ENCODE measurements at places on chromosomes 6 and 20.

GRCh38 chr6:169723991-169724493, 258 bp downstream of the PHF10 start:
- DNase-seq = peak; percentile 53

- DNase-seq = no peak
Measured at GRCh38 chr6:136252441-136252840, 2.3 kb upstream of the MTFR2 start.

DNA sequence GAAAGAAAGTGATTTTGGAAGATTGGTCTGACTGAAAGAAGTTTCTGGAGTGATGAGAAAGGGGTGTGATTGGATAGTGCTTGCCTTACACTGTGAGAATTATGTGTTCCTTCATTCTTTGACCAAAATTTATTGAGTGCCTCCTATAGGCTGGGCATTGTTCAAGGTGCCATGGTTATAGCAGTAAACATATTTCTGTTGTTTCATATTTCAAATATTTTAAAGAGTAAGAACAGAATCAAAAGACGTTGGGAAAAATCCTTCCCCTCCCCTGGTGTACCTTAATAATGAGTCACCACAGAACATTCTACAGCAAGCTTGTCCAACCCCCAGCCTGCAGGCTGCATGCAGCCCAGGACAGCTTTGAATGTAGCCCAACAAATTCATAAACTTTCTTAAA, 78.6 kb downstream of the GCLC start:
- DNase-seq = no peak

GRCh38 chr6:90488816-90489215, 98.1 kb downstream of the MAP3K7 start:
- no peak for DNase-seq

DNA sequence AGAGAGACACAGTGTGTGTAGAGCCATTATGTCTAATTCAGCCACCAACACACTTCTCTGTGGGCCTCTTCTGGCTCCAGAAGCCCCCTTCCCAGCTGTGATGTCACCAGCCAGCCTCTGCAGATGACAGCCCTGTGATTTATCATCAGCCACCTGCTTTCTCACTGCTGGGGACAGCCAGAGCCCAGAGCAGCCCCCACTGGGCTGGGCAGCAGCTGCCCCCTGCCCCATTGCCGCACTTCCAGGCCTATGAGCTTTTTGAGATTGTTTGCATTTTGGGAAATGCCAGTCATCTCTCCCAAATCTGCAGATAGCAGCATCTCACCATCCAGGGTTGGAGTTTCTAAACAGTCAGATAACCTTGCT, 21.9 kb upstream of the STX16 start:
- no peak for DNase-seq

DNA sequence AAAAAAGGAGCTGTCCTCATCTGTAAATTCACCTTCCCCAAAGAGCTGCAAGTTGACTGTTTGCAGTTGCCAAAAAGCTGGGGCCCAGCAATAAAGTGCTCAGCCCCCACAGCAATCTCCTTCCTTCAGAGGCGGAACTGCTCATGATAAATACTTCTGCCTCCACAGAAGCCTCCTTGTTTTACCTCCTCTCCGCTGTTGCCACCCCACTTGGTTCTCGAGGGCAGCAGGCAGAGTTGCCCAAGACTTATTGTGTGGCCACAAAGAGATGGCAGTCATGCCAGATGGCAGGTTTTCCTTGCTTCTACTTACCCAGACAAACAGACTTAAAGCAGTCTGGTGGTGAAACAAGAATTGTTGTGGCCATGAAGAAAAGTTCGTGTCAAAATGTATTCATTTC, 66.3 kb downstream of the SLX4IP start:
- no peak for DNase-seq

- DNase-seq = no peak
Measured at GRCh38 chr6:161543684-161544309, 269.9 kb upstream of the AGPAT4 start.

DNA sequence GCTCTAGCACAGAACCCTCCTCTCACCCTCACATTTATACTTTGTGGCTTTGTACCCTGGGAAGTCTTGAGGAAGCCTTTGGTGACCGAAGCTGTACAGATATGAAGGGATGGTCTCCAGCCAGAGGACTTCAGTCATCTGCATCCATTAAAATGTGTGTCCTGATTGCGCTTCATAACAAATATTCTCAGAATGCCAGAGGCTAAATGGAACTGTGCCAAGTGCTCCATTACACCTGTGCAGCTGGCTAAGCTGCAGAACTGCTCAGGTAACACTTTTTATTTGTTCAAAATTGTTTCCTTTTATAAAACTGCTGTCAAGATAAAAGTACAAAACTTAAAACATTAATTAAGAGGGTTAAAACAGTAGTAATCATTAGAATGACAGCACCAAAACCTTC, 22.3 kb downstream of the TPBG start:
- DNase-seq = peak; percentile 76

- DNase-seq = no peak
Measured at GRCh38 chr6:40353197-40353966, 233.8 kb downstream of the LRFN2 start.

DNA sequence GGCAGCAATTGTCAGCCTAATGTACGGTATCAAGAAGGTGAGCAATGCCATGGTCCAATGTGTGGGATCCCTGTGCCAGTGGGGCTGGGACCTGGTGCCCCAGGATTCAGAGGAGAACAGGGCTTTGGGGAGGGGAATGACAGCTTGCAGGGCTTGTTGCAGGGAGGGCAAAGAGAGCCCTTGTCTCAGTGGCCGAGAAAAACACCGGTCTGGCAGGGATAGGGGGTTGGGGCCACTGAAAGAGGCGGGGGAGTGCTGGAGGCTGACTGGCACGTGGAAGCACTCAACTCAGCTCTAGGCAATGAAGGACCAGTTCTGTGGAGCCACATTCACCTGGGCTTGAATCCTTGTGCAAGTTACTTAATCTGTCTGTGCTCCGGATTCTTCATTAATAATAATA, 3.5 kb upstream of the MUCL3 start:
- DNase-seq = no peak

- DNase-seq = no peak
Measured at GRCh38 chr20:32574296-32575226, 10.6 kb downstream of the NOL4L start.

DNA sequence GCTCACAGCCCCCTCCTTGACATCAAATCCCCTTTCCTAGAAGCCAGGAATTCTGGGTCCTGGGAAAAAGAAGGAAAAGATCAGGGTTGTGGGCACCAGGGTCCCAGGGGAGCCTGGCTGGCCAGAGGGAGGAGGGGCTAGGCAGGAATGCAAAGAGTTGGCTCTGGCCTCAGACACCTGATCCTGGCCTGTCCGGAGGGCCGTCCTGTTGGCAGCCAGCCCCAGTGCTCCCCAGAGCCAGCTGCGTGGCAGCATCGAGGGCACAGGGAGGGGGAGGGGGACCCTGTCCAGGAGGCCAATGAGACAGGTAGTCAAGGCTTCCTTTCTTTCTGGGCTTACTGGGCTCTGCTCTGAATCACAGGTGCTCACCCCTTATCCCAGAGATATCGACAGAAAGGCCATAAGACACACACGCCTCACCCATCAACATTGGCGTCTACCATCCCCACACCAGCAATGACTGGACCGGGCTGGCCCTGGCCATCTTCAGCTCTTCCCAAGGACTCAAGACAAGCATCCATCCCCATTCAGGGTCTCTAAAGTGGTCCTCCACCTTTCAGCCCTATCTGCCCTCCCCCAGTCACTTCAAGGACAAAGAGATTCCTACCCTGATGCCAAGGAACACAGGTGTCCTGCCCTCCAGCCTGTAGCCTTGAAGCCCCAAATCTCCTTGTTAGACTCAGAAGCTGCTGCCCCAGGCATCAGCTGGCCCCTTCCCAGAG, 723 bp downstream of the COL11A2 start:
- DNase-seq = no peak

GRCh38 chr6:111784433-111784832, 88.8 kb downstream of the FYN start:
- DNase-seq = peak; percentile 91

DNA sequence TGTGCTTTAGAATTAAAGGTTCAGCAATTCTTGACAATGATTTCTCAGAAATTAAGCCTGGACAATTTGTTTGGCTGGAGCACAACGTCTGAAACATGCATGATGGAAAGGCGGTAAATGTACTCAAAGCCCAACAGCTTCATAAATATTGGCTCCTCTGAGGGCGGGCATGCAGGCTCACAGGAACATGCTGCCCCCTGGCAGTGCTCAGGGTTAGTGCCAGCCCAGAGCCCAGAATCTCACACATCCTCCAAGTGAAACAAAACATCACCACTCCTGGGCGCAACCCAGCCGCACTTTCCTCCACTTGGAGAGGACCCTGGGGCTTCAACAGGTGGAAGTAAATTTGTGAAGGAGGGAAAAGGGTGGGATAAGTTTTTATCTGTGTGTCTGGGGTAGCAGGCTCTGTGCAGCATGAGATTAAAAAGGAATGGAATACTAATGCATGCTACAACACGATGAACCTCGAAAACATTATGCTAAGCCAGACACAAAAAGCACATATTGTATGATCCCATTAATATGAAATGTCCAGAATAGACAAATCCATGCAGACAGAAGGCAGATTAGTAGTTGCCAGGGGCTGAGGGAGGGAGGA, 54.1 kb upstream of the PTPRT start:
- DNase-seq = peak; percentile 61

DNA sequence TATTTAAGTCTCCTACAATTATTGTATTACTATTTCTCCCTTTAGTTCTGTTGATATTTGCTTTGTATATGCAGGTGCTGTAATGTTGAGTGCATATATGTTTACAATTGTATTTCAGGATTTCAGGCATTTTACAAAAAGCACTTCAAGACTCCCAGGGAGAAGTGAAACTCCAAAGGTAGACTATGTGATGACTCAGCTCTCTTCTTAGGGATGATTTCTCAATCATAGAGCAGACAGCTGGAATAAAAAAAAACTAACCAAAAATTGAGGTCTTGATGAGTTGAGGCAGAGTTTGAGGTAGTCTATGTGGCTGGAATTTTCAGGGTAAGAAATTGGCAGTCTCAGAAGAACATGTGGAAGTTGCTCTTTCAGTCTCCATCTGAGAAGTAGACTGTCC, 786.1 kb downstream of the TFAP2A start:
- DNase-seq = no peak

- DNase-seq = no peak
Measured at GRCh38 chr20:58714923-58715351, 22.3 kb downstream of the NPEPL1 start.

- DNase-seq = no peak
Measured at GRCh38 chr6:90284236-90285041, 12.2 kb downstream of the BACH2 start.

DNA sequence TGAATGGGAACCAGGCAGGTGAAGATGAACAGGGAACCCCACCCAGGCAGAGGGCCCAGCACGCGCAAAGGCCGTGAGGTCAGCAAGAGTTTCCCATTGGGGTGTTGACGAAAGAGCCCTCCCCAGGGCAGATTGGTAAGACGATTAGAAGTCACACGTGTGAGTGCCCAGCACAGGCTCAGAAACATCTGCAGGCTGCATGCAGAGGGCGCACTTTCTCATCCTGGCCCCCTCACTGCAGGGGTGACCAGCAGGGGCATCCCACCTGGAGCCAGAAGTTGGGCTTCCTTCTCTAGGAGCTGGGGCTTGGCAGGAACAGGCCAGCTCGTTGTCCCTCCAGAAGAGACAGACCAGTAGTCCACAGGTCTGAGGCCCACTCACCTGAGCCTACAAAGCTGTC, 38.4 kb downstream of the VSTM2L start:
- no peak for DNase-seq

DNA sequence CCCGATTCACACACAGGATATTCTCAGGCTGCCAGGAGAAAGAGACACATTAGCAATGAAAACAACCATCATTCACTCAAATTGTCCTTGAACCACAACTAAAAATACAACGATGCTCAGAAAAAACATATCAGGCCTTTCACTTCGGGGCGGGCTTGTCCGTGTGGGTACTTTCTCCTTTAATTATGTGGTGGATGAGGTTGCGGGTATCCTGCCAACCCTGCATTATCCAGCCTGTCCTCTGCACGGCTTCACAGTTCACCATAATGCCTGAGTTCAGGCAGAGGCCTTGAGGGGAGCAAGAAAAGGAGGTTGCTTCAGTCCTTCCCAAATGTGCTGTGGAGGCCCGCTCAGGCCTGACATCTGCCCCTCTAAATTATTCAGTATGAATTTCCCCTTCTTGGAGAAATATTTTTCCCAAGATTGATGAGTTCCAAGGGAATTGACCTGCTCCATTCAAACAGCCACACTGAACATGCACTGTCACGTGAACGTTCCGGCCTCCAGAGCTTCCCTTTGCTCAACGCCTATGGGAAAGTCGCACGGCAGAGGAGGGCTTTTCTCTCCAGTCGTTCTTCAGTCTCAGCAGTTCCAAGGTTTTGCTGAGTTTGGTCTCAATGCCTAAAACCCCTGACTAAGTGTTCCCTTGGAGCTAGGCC, 70.3 kb downstream of the MYLK4 start:
- DNase-seq = no peak

- DNase-seq = no peak
Measured at GRCh38 chr20:45318948-45319347, 10.8 kb upstream of the MATN4 start.

- no peak for DNase-seq
Measured at GRCh38 chr6:169139179-169139971, 114.3 kb downstream of the THBS2 start.

DNA sequence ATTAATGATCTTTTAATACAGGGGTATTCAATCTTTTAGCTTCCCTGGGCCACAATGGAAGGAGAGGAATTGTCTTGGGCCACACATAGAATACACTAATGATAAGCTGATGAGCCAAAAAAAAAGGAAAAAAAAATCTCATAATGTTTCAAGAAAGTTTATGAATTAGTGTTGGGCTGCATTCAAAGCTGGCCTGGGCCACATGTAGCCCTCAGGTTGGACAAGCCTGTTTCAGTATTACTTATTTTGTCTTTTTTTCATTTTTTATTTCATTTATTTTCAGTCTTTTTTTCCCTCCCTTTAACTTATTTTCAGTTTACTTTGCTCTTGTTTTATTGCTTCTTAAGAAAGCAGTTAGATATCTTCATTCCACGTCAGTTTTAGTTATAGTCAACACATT, 2171.8 kb upstream of the DEFB115 start:
- DNase-seq = no peak

- no peak for DNase-seq
Measured at GRCh38 chr6:152726313-152726712, 24.3 kb upstream of the VIP start.

DNA sequence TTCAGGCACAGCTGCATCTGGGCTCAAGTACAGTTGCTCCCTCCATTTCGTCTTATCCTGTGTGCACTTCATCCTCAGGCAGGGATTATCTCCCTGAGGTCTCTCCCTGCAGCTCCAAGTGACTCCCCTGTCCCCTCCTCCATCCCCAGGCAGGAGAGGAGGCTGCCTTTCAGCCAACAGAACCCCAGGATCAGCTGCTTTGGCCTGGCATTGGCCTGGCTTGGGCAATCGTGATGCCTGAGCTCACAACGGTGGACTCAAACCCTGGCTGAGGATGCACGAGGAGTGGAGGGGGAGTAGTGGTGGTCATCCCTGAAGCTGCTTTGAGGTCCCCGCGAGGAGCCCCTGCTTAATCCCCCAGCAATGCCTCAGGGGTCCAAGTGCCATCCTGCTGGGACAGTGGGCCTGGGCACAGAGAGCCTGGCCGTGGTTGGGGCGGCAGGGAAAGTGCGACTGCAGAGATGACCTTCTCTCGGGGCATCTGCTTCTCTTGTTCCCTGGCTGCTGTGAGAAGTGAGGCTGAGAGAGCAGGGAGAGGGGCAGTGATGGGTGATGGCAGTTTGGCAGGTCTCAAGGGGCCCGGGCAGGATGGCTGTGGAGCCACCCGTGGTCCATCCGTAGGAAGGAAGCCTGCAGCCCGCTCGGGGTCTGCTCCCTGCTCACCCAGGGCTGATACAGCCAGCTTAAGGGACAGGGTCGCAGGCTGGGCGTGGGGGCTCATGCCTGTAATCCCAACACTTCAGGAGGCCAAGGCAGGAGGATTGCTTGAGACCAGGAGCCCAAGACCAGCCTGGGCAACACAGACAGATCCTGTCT, 6.0 kb upstream of the HRH3 start:
- DNase-seq = no peak

All from NCI-H1105 treated with DMSO at 0.1 percent for 48 hours (cell line).